Non-pigmented ciliary epithelial cell (primary cell): ENCODE measurements at places on chromosomes 3 and 15.

DNA sequence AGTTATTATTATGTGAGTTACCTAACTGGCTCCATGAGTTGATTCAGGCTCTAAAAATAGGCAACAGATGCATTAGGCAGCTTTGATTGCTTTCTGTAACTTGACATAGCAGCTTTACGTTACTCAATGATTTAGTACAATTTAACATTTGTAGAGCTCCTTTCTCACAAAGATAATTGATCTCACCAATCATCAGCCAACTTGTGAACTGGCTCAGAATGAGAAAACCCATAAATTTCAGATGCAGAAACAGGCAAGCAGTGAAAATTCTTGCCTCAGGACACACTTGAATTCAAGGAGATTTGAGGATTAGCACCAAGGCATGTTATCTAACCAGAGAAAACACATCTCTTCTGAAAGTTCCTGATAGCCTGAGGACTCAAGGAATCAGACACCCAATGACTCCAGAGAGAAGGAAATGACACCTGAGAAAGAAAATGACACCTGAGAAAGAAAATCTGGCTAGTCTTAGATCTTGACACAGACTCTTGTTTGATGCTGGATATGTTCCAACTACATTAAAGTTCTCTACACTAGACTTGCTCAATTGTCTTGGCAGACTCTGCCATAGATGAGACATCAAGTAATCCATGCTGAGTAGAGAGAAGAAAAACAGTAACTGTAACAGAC is 315.1 kb upstream of the CBLB start:
- peak; percentile 34 for DNase-seq

GRCh38 chr3:72753495-72753894 is 94.8 kb downstream of the SHQ1 start:
- DNase-seq, result no peak

- DNase-seq, result no peak
Observed at GRCh38 chr3:148740291-148740690, 42.6 kb downstream of the AGTR1 start.

GRCh38 chr3:150800722-150801121 is 37.8 kb upstream of the SIAH2 start:
- DNase-seq, result no peak

DNA sequence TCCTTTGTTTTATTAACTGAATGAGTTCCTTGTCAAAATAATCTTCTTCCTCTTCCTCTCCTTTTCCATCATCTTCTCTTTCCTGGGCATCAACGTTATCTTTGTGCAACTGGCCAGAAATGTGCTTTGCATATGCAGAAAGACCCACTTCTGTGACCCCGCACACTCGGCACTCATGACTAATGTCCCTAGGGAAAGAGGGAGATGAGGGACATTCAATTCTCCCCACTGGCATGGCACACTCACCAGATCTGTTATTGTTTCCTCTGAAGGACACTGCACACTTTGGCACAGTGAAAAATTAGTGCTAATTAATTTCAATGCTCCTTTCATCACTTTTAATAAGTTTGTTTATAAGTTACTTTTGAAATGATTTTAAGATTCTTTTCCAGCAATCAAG is 34.0 kb downstream of the ZNF106 start:
- DNase-seq, result no peak

DNA sequence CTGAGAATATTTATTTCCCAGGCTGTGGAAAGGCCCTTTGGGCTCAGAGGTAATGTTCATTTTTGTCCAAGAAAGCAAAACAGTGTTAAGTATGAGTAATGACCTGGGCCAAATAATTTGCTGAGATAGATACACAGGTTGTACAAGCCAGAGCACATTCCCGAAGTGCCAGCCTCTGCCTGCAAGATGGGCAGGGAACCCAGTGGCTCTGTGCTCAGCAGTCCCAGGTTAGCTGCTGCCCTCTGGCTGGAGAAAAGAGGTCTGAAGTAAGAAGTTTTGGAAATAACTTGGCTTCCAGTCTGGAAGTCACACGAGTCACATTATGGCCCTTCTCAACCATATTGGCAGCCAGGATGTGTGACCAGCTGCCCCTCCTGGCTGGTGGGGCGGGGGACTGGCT is 20.2 kb downstream of the MYZAP start:
- no peak for DNase-seq

GRCh38 chr3:127820221-127820825 is 2.0 kb downstream of the MGLL start:
- no peak for DNase-seq

- no peak for DNase-seq
Observed at GRCh38 chr15:66108483-66109265, 144.9 kb downstream of the MEGF11 start.

DNA sequence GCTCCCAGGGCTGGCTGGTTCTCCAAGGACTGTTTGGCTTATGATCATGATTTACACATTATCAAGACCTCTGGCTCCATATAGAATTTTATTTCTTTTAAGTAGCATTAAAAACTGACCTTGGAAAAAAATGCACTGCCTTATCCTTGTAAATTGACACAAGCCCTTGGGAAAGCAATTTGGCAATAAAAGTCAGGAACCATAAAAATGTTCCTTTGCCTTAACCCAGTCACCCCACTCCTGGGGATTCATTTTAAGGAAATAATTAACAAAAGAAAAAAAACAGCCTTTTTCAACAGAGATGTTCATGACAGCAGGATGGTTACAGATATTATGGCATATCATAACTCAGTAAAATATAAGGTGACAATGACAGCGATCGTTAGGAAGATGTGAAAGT is 51.6 kb upstream of the NR2E3 start:
- DNase-seq, result no peak

DNA sequence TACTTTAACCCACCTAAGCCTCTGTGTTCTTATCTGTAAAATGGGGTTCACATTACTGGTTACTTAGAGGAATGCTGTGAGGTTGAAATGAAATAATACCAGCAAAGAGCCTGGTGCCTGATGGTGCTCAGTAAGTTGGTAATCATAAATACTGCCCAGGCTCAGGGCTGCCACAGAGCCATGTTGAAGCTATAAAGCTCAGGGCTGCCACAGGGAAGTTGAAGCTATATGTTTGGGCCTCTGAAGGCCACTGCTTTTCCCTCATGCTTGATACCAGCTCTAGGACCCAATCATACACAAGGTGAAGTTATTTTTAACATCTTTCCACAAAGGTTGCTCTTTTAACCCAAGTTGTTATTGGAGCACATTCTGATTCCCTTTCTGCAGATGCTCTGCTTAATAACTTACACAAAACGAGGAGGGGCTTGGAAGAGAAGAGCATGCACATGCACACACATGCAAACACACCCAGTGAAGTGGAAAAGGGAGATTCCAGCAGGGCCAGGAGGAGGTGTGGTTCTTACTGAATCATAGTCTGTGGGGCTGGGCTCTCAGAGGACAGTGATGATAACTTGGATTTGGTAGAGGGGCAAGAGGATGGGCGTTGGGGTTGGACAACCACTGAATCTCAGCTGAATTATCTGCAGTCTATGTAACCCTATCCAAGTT is 17.4 kb downstream of the PARP14 start:
- peak; percentile 24 for DNase-seq

DNA sequence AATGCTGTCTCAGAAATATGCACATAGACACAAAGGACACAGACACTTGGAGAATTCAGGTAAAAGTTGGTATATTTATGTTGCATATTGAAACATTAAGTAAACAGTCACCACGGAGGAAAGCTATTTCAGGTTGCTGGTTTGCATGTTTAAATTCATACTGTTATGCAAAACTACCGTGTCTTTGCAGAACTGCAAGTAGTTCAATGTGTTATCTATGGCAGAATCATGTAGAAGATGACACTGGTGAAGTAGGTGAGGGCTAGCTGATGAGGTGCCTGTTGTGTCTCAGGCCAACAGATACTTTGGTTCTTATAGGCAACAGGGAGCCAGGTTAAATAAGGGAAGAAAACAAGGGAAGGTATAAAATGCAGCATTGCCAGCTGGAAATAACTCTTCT is 511.3 kb downstream of the DIPK2A start:
- no peak for DNase-seq

GRCh38 chr3:23779841-23780240 is 25.9 kb upstream of the UBE2E1 start:
- DNase-seq, result no peak

DNA sequence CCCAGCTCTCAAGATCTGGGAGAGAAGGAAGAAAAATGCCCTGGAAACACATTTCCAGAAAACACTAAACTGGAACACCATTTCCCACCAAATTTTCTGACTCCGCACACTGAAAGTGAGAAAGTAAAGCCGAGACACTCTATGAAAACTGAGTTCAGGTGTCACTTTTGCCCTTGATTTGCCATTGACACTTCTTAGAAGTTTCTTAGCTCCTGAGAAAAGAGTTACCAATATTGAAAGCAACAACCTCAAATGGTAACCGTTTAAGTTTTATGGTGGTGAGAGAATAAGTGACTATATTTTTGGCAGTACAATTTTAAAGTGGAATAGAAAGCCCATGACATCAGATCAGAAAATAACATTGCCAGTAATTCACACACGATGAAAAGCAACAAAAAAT is 39.0 kb downstream of the CD86 start:
- DNase-seq, result no peak

- DNase-seq, result peak; percentile 57
Observed at GRCh38 chr3:142028243-142028777, 121.0 kb downstream of the TFDP2 start.

- no peak for DNase-seq
Observed at GRCh38 chr3:102827386-102827785, 392.6 kb downstream of the ZPLD1 start.

DNA sequence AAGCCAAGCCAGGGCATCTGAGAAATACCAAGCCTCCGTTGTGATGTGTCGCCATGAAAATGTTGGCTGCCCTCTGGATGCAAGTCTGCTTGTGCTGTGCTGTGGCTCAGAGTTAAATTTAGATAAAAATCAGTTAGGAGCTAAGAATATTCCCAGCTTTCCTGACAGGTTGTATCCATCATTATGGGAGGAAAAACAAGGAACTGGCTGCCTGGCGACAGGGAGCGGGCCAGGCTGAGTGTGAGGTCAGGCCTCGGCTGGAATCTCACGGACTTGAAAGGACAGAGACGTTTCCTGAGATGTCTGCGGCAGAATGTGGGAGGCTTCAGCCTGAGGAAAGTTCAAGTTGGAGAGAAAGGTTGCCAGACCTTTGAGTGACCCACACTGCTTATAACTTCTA is 213.8 kb downstream of the THSD4 start:
- no peak for DNase-seq
